ENCODE measurements at places on chromosomes 5 and 9.

GRCh38 chr5:71601222-71602026 is 14.3 kb downstream of the MCCC2 start:
- DNase-seq = peak; percentile 73

- no peak for DNase-seq
Measured at GRCh38 chr5:50984640-50985039, 318.2 kb downstream of the PARP8 start.

DNA sequence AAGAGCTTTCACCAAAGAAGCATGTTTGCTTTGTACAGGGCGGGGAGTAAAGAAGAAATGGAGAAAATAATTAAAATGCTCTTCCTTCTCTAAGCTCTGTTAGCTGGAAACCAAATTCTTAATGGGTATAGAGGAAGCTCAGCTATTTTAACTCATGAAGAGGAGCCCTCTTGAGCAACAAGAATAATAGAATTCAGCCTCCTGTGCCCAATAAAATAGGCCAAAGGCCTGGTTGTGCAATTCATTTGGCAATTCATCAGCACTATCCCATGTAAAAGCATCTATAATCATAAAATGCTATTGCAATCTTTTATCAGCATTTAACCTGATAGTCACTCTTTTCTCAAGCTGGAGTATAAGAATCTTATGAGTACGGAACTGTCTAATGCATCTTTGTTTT is 133.6 kb upstream of the CDH6 start:
- DNase-seq = no peak

- DNase-seq = no peak
Measured at GRCh38 chr5:160427607-160428006, 6.0 kb downstream of the PTTG1 start.

GRCh38 chr5:50647726-50648125 is 18.7 kb upstream of the PARP8 start:
- DNase-seq = no peak

- no peak for DNase-seq
Measured at GRCh38 chr5:9115093-9115492, 430.8 kb downstream of the SEMA5A start.

DNA sequence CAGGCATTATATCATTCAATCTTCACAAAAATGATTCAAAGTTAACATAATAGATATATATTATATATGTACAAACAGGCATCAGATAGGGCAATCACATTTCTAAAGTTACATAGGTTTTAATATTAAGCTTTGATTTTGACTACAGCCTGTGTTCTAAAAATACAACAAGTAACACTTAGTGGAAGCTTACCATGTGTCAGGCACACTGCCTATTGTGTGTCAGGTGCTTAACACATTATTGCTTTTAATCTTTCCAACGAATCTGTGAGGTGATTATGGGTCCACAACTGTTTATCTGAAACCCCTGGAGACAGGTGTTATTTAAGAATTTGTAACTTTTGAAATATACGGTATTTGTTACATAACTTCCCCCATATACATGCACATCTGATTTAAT is 25.2 kb downstream of the FBN2 start:
- DNase-seq = no peak

- no peak for DNase-seq
Measured at GRCh38 chr9:121838746-121839669, 187.6 kb downstream of the DAB2IP start.

DNA sequence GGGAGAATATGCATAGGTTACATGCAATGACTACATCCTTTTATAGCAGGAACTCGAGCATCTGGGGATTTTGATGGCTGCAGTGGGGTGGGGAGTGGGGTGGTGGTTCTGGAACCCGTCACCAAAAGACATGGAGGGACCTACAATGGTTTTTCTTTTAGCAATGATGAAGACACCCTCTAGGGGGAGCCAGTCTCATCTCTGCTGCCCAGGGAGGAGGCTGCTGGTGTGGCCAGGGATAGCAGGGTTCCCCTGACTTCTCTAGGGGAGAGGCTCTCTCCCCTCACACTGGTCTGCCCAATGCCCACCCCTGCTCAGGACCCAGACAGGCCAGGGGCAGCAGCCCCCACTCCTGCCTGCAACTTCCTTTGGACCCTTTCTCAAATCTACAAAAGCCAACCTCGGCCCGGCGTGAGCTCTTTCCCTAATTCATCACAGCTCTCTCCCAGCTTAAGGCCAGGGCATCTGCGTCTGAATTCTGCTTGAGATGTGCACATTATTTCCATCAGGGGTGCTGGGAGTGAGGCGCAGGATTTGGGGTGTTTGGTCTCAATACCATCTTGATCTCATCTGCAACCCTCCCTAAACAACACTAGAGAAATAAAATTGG is 73.6 kb upstream of the RETREG1 start:
- no peak for DNase-seq

DNA sequence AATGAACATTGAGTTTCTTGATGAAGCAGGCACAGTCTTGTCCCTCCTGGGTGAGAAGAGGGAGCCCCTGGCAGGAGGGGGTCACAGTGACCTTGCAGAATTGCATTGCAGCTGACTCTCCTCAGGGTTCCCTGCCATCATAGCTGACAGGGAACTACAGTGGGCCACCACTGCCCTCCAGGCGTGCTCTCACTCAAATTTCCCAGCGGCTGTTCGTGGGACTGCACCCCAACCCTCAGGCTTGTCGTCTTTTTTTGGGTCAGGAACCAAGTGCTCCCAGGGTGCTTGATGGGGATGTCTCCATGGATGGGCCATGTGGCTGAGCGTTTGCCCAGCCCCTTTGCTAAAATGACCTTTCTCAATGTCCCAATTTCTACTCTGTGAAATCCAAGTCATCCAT is 215.8 kb downstream of the MELK start:
- DNase-seq = no peak

DNA sequence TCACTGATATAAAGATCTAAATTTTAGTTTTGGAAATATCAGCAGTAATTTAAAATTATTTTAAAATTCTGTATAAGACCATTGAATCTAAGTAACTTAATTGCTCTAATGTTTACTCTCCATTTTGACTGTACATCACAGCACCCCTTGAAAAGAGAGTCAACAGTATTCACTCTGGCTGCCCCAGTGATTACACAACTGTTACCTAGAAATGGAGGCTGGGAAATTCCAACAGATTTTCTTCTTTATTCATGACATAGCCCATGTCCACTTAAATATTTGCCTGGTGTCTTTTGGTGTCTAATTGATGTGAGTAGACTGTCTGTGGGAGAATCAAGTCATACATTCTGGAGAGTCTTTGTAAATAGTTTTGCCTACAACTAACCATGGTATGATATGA is 301.8 kb upstream of the CDH6 start:
- DNase-seq = no peak

- DNase-seq = no peak
Measured at GRCh38 chr5:97115932-97116331, 26.5 kb downstream of the LIX1 start.

GRCh38 chr5:172064358-172064757 is 57.9 kb upstream of the FBXW11 start:
- DNase-seq = no peak

- no peak for DNase-seq
Measured at GRCh38 chr5:97065475-97065874, 76.9 kb downstream of the LIX1 start.

DNA sequence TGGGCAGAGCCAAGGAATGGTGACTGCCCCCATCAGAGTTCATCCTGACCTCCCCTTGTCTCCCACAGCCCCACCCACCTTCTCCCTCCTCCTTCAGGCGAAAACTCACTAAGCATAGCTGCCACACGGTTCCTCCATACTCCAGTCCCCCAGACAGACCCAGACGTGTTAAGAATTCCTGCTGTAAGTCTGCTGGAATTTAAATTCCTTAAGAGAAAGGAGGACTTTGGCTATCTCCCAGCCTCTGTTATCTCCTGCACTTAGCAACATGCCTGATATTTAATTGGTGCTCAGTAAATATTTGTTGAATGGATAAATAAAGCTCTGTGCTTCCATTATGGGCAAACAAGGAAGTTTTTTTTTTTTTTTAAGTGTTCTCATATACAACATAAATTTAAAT is 213.7 kb downstream of the RFK start:
- no peak for DNase-seq

- no peak for DNase-seq
Measured at GRCh38 chr9:92738661-92739081, 26.0 kb downstream of the BICD2 start.

DNA sequence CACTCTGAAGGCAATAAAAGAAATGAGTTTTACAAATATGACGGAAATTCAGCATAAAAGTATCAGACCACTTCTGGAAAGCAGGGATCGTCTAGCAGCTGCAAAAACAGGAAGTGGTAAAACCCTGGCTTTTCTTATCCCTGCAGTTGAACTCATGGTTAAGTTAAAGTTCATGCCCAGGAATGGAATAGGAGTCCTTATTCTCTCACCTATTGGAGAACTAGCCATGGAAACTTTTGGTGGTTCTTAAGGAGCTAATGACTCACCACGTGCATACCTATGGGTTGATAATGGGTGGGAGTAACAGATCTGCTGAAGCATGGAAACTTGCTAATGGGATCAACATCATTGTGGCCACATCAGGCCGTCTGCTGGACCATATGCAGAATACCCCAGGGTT is 93.5 kb upstream of the RGMB start:
- DNase-seq = no peak

- DNase-seq = no peak
Measured at GRCh38 chr5:160657068-160657507, 194.9 kb downstream of the ATP10B start.

DNA sequence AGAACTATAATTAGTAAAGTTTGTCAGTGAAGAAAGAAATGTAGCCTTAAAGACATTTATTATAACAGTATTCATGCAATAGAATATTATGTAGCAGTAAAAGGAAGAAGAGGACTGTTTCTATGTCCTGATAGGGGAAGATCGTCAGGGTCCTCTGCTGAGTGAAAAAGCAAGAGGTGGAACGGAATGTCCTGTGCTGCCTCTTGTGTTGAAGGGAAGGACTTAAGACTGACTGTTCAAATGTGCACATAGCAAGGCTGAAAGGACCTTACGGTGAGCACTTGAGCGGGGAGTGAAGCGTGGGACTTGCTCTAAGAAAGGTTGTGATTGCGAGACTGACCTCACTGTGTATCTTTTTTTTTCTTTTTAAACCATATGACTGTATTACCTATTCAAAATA is 63.2 kb downstream of the SNX24 start:
- no peak for DNase-seq

DNA sequence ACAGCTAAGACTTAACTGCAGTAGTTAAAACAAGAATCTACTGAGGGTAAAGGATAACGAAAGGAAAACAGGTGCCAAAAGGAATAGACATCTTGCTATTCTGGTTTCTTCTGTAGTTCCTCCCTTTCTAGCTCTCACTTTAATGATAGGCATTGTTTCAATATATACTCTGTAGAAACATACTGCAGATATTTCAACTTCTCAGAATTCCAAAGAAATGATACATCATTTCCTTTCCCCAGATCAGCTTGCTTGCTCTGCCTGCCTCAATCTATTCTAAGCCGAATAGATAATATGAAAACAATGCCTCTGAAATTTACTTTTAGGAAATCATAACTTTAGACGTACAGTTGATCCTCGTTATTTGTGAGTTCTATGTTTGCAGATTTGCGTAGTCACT is 46.3 kb downstream of the ACO1 start:
- no peak for DNase-seq

GRCh38 chr9:133514460-133515239 is 10.1 kb downstream of the MYMK start:
- DNase-seq = no peak

DNA sequence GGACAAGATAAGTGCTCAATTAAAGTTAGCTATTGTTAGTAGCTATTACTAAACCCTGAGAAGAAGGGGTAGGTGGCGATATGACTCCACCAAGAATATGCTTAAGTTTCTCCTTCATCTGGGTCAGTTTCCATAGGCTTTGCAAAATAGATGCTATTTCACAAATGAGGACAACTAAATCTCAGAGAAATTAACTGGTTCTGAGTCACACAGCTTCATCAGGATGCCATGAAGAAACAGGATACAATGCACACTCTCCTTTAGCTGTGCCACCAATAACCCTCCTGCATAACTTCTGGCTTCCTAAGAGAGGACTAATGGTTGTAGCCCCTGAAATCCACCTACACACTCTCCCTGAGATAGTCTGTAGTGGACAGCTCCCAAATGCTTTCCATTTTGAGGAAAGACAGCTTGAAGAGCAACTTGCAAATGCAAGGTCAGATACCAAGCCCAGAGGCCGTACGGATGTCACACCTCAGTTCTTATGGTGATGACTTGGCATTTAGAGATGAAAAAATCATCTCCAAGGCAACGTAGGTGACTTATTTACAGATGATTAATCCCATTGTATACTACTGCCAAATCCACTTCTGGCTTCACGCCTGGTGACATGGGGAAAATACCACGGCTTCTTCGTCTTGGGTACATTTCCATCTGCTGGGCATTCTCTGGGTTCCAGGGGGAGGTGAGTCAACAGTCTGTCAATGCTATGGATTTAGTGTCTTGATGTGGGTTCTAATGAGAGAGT is 251.4 kb upstream of the IL12B start:
- DNase-seq = no peak

DNA sequence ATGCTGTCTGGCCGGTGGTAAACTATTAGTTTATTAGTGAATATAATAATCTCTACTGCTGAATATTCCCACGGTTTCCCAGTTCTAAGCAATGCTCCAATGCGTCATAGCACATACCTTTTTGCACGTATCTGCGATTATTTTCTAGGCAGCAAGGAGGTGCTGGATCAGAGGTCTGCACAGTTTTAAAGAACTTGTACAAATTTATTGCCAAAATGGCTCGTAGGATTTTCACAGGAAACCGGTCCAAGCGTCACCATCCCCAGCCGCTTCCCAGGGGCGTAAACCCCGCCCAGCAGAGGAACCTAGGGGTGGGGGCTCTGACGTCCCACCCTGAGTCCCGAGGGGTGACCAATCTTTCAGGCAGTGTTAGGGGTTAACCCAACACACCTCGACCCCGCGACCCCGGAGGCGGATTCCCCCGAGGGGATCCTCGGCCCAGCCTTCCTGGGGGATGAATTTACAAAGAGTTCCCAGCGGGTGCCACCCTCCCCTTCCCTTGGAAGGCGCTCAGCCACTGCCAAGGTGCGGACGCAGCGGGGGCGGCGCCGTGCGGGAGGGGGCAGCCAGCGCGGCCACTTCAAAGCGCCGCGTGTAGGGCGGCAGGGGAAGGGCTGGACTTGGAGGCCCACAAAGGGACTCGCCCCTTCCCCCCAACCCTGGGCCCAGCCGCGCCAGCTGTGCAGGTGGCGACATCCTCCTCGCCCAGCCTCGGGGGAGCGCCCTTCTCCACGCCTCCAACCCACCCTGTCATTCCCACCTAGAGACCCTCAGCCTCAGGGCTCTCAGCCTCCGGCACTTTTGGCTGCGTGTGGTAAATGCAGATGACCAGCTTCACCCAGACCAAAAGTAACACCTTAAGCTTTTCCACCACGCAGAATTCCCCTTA is 43.5 kb upstream of the TCF7 start:
- DNase-seq = peak; percentile 31

- no peak for DNase-seq
Measured at GRCh38 chr9:132942541-132943182, 1.8 kb downstream of the TSC1 start.

DNA sequence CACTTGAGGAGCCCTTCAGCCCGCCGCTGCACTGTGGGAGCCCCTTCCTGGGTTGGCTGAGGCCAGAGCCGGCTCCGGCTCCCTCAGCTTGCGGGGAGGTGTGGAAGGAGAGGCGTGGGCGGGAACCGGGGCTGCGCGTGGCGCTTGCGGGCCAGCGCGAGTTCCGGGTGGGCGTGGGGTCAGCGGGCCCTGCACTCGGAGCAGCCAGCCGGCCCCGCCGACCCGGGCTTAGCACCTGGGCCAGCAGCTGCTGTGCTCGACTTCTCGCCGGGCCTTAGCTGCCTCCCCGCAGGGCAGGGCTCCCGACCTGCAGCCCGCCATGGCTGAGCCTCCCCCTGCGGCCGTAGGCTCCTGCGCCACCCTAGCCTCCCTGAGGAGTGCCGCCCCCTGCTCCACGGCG is 6.2 kb upstream of the SHB start:
- DNase-seq = no peak

Data from activated CD4-positive, alpha-beta T cell treated with anti-CD3 and anti-CD28 coated beads for 4 hours (primary cell).